ENCODE measurements at places on chromosomes 1 and 21.

- peak; percentile 48 for DNase-seq
These were observed 338.9 kb upstream of the PRMT6 start for GRCh38 chr1:106717591-106717990.

DNA sequence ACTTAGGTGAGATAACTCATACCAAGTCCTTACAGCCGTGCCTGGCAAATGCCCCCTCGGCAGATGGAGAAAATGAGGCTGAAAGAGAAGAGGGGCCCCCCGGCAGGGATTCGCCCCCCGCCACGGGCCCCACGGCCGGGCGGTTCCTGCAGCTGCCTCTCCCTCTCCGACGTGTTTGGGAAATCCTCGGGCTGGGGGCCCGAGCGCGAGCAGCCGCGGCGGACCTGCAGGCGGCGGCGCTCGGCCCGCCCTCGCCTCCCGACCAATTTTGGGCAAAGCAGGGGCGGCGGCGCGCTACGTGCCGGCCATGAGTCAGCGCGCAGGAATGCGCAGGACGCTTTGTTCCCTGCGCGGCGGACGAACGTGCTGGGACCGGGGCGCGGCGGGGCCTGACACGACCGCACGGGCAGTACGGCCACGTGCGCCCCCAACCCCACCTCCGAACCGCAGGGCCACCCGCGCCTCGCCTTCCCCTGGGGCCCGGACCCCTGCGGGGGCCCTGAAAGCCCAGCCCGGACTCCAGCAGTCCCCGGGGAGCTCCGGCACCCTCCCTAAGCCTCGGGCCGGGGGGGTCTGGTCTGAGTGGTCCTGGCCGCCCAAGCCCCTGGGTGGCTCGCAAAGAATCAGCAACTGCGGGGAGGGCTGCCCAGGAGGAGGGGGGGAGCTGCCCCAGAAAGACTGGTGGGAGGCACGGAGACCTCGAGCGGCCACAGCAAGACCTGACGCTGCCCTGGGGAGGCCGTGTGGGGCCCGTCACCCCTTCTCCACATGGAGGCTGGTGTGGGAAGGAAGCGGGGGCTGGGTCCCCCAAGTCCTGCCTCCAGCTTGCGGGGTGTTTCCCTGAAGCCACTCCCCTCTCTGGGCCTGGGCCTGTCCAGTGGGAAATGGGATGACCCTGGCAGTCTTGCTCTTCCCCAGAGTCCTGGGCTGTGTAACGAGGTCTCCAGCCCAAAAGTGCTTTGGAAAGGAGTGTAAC lies 11.9 kb upstream of the EDN2 start:
- DNase-seq, result no peak

DNA sequence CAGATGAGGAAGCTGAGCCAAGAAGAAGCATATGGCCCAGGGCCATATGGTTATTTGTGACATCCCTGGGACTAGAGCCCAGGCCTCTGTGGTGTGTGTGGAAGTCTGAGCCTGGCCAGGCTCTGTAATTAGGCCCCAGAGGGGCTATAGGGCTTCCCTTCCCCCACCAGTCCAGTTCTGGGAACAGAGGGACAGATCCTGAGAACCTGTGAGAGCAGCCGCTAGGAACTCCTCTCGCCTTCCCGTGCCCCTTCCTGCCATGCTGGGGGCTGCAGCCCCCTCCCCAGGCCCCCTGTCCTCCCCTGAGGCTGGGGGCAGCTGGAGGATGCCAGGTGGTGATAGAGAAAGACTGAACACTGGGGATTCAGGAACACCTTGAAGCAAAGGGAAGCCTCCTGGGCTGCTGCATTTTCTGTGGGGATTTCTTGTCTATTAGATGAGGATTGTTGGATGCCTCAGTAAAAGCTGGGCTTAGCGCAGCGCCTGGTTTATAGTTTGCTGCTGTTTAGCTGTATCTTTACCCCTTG lies 33.3 kb downstream of the COQ8A start:
- no peak for DNase-seq

- no peak for DNase-seq
These were observed 1.8 kb downstream of the RNF220 start for GRCh38 chr1:44406737-44407429.

- DNase-seq, result peak; percentile 49
These were observed 119.7 kb downstream of the ZNF326 start for GRCh38 chr1:90114521-90115141.

DNA sequence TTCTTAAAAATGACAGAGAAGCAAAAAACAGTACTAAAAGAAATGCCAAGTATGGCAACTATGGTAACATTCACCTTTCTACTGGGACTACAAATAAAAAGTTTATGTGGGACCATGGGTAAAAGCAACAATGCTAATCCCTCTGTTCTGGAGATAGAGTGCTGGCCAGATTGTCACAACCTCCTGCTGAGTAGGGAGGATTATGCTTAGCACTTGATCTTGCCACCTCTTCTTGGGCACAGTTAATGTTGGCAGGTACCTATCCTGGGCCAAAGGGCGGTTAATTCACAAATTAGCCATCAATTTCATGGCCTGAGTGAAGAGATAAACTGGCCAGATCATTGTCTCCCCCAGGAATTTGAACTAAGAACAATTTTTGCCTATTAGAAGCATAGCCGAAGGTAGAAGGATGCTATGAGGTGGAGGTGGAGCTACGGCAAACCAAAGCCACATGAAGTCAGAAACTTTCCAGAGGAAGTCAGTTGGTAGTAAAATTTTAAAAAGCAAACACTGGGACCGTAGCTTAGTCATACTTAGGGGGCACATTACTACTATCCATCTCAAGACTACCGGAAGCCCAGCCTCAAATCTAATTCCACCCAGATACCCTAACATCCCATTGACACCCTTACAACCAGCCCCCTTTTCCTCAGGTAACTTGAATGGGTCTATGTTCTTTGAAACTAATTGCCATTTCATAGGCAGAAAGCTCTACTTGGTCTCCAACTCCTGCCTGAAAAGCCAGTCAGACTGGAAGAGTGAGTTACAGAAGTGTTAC lies 2.7 kb downstream of the SCYL3 start:
- DNase-seq, result peak; percentile 64

GRCh38 chr1:14875524-14876509 lies 277.3 kb downstream of the KAZN start:
- no peak for DNase-seq

DNA sequence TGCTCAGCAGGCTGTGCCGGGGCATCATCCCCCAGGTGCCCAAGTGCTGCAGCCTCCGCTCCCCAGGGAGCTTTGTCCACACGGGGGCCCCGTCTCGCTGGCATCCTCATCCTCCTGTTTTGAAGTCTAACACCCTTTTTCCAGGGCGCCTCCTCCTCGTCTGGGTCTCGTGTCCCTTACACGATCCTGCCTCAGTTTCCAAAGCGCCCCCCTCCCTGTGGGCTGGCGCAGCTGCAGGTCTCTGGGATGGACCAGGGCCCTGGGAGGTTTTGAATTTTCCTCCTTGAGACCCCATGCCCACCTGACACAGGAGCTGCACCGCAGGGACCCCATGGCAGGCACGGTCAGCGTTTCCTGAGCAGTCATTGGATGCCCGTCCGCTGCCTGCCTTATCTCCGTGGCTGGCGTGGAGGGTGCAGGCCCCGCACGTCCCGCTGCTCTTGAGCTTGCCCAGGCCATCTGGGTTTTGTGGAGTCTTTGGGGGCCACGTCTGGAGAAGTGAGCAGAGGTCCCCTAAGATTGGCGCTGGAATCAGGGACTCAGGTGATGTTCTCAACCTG lies 37.4 kb upstream of the DIP2A start:
- DNase-seq, result no peak

GRCh38 chr1:55986003-55986402 lies 593.4 kb downstream of the PLPP3 start:
- no peak for DNase-seq

- DNase-seq, result no peak
These were observed 44.9 kb downstream of the TRAF5 start for GRCh38 chr1:211371406-211372105.

GRCh38 chr1:43414634-43415223 lies 25.0 kb downstream of the SZT2 start:
- peak; percentile 44 for DNase-seq

GRCh38 chr1:183646776-183647175 lies 6.3 kb downstream of the APOBEC4 start:
- no peak for DNase-seq

DNA sequence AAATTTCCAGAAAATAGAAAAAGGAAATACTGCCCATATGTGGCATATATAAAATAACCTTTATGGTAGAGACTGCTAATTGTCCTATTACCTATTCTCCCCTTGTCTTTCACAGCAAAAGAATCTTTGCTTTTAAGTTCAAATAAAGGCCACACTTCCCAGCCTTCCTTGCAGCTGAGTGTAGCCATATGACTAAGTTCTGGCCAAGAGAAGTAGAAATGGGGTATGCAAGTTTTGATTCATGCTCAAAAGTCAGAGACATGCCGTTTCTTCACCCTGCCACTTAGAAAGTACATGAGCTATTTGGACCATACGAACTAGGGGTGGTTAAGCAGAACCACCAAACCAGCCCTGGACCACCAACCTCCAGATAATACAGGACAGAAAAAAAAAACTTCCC lies 18.3 kb upstream of the S100A2 start:
- no peak for DNase-seq

DNA sequence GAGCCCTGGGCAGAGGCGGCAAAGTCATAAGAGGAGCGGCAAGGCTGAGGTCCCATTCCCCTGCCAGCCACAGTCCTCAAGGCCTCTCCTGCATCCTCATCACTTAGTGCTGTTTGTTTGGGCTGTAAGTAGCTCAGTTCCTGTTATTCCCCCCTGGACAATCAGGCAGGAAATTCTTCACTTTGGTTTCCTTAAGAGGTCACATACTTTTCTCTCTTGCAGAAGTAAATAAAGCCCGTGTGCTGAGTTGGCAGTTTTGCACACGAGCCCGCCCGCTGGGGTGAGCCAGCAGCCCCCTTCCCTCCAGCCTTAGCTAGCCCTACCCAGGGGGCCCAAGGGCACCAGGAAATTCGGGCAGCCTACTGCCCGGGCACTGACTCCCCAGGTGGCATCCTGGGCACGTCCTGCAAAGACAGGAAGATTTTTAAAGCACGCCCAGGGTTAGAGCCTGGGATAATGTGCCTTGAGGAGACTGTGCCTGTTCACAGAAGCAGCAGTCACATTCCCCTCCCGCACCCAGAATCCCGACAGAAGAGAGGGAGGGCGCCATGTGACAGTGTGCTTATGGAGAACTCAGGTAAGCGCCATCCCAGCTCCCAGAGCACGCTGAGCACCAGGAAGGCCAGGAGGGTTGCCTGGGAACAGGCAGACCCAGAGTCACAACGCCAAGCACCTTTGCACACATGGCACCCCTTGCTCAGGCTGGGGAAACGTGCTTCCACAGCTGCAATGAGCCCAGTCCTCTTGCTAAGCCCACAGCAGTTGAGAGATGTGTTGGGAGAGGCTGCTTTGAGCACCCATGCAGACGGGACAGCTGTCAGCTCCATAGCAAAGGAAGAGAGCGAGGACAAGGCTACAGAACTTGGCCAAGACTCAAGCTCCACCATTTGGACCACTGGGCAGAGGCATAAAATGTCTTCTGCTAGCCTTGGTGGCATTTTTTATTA lies 144.5 kb upstream of the TMEM51 start:
- no peak for DNase-seq

GRCh38 chr21:34031835-34032370 lies 41.5 kb upstream of the MRPS6 start:
- DNase-seq, result no peak

DNA sequence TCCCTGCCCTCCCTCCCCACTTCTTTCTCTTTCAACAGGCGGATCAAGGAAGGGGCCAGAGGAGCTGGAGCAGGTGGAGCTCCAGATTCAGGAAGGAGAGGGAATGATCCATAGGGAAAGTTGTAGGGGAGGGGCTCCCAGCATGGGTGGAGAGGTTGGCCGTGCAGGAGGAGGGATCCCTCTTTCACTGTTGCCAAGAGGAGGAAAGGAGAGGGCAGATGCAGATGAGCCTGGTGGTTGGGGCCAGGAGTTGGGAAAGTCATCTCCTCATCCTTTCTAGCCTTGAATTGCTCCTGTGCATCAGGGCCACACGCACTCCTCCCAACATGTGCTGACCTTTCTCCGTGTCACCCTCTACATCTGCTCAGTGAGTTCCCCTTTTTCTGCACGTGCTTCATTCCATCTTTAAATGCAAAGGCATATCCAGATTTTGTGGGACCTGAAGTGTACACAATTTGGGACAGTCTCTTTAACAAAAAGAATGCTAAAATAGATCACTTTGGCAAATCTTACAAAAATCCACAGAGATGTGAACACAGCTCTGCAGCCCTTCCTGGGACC lies 32.4 kb downstream of the ZBTB18 start:
- DNase-seq, result no peak

GRCh38 chr1:206716870-206717673 lies 32.4 kb downstream of the MAPKAPK2 start:
- DNase-seq, result peak; percentile 84

DNA sequence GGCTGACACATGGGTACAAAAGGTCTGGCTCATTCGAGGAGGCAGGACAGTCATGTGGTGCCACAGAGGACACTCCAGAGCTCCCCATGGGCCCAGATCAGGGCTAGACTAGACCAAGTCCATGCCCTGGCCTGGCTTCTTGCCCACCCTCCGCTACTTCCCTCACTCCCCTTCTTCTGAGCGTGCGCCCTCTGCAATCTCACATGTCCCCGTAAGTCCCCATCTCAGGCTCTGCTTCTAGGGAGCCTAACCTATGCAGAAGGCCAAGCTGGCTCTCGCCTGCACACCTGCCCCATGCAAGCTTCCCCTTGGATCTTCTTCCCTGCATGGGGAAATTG lies 553.6 kb downstream of the PTPRU start:
- no peak for DNase-seq

DNA sequence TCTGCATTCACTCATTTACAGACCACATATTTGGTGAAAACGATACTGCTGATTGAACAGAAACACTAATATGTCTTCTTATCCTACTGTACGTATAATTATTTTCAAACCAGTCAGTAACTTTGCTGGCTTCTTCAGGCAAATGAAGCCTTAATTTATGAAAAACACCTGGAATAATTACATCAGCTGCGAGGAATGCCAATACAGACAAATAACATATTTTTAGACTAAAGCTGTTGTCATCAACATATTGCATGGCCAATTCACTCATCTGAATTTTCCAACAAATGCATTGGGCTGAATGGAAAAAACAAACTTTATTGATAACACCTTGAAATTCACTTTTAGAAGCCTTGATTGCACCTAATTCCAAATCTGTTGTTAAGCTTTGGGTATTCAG lies 165.9 kb downstream of the HLX start:
- no peak for DNase-seq

- no peak for DNase-seq
These were observed 25.5 kb upstream of the GJA5 start for GRCh38 chr1:147785794-147786506.

DNA sequence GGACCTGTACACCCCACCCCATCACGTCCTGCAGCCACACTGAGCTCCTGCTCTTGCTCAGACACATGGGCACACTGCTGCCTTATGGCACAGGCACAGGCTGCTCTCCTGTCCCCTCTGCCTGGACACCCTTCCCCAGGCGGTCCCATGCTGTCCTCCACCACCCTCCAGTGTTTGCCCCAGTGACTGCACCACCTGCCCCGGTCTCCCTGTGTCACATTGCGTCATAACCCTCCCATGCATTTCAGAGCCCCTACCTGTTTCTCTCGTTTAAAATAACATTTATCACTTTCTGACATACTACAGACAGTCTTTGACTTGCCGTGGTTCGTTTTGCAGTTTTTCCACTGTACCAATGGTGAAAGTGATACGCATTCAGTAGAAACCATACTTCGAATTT lies 159.2 kb downstream of the CAMTA1 start:
- no peak for DNase-seq

- DNase-seq, result no peak
These were observed 2.9 kb downstream of the BTBD19 start for GRCh38 chr1:44811234-44811633.

Data from Jurkat, Clone E6-1 (cell line).